ENCODE measurements at places on chromosomes 11 and 22.

DNA sequence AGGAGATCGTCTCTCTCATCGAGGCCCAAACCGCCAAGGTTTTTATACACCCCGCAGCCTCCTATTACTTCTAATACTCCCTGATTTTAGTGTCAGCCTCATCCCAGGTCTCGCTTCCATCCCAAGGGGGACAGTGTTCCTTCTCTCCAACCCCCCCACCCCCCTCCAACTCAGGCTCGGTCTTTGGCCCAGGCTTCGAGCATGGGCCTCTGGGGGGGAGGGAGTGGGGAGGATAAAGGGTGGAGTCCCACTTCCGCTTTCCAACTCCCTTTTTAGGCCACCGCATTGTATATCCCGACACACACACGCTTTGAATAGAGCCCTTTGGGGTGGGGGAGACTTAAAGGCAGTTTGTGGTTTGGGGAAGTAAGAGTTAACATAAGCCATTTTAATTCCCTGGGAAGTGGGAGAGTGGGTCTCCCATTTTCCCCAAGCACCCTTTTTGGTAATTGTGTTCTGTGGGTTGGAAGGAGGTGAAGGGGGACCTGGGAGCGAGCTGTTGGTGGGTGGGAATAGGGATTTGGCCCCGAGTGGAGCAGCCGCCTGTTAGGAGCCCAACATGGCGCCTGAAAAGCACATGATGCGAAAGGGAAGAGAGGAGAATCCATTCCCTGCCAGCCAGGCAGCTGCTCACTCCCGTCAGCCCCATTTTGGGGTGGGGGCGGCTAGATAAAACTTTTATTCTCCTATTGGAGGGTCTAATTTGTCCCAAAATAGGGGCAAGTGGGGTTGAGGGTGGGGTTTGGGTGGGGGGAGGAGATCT, 844 bp downstream of the PCF11 start:
- peak; percentile 81 for DNase-seq

DNA sequence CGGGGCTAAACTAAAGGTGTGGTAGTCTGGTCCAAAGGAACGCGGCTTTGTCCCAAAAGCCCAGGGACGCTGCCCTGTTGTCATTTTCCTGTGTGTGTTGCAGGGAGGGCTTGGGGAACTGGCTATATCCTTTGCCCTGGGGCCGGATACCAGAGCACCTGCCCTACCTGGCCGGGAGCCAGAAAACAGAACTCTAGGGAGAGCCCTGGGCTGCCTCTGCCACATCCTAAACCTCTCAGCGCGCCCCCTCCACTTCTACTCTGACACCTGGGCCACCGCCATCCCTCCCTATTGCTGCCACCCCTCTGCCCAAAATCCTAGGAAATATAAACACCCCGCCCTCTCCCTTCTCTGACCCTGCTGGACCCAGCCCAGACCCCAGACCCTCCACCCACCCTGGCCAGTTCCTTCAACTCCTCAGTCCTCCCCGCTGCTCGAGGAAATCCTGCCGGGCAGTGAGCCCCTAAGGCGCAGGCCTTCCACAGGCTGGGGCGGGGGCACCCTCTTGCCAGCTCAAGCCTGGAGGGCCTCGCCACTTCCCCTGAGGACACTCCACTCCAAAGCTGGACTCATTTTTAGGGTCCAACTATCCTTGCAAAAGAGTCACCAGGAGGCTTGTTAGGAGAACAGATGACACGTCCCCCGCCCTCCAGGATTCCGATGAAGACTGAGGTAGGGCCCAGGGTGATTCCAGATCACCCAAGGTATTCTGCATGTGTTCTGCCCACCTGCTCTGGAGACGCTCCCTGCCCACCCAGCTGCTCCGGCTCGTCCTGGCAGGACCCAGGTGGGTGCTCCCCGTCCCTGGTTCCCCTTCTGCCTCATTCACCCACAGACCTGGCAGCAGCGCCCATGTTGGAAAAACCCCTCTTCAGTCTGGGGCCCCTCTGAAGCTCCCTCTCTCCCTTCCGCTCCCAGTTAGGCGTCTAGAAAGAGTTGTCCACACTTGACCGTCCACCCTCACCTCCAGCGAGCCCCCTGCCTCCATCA, 12.2 kb downstream of the KCTD17 start:
- DNase-seq = no peak

DNA sequence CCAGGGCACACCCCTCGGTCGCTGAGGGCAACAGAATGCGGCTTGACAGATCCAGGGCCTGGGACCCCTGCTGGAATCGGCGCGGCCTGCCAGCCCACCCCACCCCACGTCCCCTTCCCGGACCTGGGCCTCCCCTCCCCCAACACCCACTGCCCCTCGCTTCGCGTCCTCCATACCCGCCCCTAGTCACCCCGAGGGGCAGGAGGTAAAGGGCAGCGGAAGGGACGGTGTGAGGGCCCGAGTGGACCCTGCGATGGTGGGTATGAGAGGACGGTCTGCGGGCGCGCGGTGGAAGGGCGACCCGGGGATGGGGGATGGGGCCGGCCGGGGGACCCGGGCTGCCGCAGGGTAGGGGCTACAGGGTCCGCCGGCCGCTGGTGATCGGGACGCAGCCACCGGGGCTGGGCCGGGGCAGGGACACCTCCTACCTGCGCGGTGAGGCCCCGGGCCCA, 311 bp downstream of the APBB1 start:
- DNase-seq = peak; percentile 67

DNA sequence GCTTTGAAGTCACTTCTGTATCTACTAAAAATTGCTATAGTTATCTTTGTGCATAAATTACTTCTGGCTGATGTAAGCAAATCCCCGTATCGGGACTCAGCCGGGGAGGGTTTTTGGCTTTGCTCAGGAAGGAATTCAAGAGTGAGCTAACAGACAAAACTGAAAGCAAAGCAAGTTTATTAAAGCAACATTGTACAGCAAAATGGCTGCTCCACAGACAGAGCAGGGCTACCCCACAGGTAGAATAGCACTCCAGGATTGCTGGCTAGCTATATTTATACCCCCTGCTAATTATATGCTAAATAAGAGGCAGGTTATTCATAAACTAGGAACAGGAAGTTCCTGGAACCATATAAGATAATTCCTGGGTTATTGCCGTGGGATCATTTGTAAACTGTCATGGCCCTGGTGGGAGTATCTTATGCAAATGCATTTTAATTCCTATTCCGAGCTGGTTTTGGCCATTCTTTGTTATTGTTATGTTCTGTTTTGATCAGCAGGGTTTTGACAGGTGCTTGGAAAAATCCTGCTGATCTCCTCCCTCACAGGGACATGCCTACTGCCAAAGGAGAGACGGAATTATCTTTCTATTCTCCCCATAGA, 15.2 kb downstream of the MIF start:
- no peak for DNase-seq

DNA sequence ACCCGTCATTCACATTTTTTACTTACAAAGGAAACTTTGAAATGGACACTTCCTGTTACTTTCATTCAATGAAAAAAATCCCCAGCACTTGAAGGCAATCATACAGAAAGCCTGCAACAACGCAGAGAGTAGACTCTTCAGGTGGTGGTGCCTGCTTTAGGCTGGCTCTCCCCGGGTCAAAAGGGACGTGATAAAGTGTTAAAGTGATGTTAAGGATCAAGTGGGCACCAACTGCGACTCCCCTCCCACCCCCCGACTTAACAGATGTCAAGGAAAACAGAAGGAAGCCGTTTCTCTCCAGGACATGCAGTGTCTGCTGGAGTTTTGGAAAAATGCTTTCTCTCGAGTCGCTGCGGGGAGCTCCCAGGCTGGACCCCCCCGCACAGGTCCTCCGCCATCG, 414 bp upstream of the PNPLA3 start:
- DNase-seq = no peak

GRCh38 chr11:23679041-23679440, 817.8 kb upstream of the LUZP2 start:
- DNase-seq = no peak

- no peak for DNase-seq
These were observed 12.4 kb downstream of the NLRP14 start for GRCh38 chr11:7032692-7033091.

DNA sequence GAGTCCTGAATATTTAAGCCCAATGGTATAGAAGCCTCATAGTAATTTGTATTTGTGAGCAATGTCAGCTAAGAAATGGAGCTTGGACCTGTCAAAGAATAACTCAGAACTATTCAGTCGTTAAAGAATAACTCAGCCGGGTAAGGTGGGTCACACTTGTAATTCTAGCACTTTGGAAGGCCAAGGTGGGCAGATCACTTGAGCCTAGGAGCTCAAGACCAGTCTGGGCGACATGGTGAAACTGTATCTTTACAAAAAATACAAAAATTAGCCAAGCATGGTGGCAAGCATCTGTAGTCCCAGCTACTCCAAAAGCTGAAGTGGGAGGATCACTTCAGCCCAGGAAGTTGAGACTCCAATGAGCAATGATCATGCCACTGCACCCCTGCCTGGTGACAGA, 1526.5 kb downstream of the LRRC4C start:
- no peak for DNase-seq

Data from suprapubic skin (tissue), 4 donors.